ENCODE measurements at places on chromosomes 6 and 20.
A peak's percentile ranks its signal among the peaks of the same experiment; 100 is the strongest.

DNA sequence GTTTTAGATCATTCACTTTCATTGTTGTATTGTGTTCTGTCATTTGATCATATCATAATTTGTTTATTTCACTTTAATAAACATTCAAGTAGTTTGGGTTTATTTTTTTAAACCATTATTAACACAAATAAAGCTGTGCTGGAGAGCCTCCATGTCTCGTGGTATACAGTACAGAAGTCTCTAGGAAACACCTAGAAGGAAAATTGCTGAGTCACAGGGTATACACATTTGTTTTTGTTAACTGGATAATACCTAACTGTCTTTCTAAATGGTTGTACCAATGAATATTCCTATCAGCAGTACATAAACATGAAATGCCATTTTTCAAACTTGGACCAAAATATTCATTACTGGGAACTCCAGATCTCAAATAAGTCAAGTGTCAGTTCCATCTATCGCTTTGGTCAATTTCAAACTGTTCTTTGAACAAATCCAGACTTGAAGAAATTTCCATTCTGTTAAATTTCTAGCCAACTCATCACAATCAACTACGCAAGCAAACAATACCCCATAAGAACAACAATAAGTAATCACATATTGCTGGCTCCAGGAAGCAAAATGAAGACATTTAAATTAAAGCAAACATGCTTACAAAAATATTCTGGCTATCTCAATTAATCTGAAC is 138.1 kb downstream of the ATXN1 start:
- DNase-seq: no peak

GRCh38 chr6:127366282-127367022 is 23.0 kb upstream of the ECHDC1 start:
- no peak for DNase-seq

- peak; percentile 65 for DNase-seq
Observed at GRCh38 chr20:32155017-32155981, 45.8 kb downstream of the TM9SF4 start.

GRCh38 chr6:166201878-166202277 is 34.2 kb upstream of the TBXT start:
- no peak for DNase-seq

DNA sequence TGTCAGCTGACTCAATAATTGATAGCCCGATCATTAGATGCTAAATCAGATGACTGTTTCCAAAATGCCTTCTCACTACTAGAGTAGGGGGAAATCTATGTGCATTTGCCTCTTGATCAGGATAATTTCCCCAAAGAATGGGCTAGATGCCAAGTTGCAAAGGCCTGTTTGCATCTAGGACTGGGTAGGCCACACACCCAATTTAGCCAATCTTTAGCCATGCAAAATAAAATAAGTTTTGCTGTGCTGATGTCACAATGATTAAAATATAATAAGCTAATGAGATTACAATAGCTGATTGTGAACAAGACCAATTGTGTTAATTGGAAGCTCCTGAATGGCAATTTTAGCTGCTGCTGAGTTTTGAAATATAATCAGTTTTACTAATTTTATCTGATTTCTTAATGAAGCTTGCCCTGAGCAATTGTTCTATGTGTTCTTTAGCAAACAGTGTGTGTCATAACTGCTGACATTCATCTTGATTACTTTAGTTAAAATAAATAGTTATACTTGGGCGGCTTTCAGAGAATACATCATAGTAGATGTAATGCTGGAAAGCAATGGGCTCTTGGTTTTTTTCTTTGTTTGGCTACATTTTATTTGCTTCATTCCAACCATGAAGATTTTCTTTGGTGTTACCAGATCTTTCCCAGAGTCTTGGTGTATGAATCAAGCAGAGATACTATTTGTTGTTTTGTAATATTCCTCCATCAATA is 973.2 kb upstream of the SLC35B3 start:
- DNase-seq: no peak

DNA sequence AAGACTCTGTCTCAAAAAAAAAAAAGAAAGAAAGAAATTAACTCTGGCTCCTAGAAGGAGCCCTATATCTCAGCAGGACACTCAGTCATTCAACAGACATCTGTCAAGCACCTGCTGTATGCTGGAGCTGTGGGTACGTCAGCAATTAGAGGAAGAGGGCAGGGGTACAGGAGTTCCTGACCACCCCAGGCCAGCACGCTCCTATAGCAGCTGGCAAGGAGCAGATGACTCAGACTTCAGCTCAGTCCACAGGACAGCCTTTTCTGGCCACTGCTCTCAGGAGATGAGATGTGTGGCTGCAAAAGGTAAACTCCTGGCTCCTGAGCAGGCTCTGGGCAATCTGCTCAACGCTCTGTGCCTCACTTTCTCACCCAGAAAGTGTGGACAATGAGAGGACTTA is 1.7 kb upstream of the RTEL1 start:
- no peak for DNase-seq

DNA sequence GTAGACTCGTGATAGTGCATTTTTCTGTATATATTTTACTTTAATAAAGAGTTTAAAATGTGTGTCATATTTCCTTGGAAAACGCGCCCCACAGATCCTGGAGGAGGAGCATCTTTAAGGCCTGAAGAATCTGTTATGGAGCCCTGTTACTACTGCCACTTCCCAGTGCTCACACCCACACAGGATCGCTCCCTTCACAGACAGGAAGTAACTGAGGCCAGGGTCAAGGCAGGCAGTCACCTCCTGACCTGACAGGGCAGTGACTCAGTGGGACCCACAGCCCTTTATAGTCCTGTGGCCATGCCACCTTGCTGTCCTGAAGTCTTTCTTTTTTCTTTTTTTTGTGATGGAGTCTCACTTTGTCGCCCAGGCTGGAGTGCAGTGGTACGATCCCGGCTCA is 9.0 kb downstream of the RRBP1 start:
- no peak for DNase-seq

GRCh38 chr20:22159276-22159675 is 425.1 kb downstream of the FOXA2 start:
- DNase-seq: no peak

DNA sequence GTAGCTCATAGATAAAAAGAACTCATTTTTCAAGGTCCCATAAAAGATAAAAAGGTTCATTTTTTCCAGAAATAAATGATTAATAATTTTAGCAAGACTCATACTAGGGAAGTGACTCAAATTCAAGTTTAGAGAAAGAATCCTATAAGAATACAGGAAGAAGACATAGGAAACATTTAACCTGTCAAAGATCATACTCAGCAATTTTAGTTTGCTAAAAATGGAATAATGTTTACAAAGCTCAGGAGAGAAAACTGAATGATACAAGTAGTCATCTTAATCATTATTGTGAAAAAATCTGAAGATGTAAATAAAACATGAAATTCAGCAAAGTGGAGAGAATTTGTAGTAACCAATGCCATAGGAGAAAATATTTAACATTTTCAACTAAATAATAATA is 926.6 kb downstream of the TBC1D32 start:
- DNase-seq: no peak

DNA sequence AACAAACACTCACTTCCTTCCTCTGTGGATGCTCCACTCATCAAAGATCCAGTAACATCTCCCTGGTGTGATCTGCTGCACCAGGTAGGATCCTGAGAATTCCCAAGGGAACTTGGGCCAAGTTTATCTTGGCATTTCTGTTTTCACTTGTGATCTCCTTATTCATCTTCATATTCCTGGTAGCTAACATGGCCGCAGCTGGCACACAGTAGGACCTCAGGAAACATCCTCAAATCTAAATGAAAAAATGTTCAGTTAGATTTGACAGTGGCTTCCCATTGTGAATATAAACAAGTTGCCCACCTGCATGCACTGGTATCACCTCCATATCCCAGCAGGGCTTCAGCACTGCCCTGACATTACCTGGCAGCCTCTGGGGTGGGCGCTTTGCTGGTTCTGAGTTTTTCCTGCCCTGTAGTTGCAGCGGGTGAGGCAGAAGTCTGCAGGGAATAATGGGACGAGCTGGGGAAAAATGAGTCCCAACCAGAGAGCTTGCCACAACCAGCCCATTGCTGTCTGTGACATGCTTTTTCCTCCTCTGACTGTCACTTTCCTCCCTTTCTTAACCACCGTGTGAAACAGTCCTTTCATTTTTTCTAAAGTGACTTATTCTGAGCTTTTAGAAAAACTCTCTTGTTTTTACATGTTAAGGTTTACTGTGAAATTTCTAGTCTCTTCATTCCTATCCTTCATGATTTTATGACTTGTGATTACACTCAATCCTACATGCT is 9.4 kb upstream of the DSTN start:
- DNase-seq: no peak

- no peak for DNase-seq
Observed at GRCh38 chr20:45948742-45949541, 14.5 kb downstream of the PCIF1 start.

DNA sequence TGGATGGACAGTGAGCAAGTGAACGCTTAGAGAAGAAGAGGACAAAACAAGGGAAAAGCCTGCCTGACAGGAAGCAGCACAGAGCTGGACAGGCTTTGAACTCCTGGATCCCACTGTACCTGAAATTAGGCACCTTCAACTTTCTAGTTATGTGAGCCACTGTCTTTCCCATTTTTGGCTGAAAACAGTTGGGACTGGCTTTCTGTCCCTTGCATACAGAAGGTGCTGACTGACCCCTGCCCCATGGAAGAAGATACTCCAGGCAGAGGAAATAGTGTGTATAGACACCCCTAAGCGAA is 122.8 kb downstream of the CEBPB start:
- no peak for DNase-seq

DNA sequence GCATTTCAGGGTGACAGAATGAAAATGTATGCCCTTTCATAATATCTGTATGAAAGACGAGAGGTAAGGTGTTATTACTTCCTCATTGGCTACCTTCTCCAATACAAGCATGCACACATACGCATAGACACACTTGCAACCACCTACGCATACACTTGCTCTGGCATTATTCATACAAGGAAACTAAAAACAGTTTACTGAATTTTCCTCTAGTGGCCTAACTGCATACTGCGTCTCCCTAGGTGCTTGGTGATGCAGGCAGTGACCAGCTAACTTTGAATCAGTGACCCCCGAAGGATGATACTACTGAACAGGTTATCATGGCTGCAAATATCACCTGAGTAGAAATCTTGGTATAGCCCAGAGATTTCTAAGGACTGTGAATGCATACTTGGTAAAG is 593.1 kb downstream of the PKHD1 start:
- no peak for DNase-seq

DNA sequence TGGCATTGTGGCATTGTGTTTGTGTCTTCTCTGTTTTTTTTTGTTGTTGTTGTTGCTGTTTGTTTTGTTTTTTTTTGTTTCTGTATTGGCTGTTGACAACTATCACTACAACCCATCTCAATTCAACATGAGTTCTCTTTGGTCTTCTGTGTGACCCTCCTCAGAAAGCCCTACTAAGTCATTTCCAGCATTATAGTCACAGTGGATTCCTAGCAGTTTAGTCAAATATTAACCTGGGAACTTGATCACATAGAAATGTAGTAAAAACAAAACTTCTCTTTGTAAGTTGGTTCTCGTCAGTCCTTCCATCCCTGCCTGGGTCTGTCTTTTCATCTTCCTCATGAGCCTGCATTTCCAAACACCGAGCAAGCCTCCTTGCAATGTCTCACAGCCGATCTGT is 16.8 kb downstream of the SLC17A2 start:
- no peak for DNase-seq

- DNase-seq: no peak
Observed at GRCh38 chr6:170176898-170177771, 113.7 kb downstream of the DLL1 start.

DNA sequence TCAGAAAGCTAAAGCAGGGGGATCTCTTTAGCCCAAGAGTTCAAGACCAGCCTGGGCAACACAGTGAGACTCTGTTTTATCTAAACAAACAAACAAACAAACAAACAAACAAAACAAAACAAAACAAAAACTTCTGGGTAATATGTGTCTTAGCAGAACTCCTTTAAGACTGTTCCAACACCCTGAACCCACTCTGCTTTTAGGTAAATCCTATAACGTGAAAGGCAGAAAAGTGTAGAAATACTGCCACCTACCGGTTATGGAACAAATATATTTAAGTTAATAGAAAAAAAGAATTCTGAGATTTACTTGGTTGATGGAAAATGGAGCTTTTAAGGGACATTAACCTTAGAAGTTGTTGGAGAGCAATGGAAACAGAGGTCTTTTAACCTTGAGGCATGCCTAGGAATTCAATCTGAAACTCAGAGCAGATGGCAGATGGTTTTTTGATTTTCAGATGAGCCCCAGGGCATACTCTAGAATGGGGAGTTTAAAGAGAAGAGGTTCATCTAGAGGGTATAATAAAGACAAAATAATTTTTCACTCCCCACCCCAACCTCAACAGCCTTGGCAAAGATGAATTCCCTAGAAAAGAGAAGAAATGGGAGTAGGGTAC is 38.5 kb downstream of the SOD2 start:
- DNase-seq: peak; percentile 23

GRCh38 chr6:55511122-55511800 is 67.7 kb downstream of the HMGCLL1 start:
- no peak for DNase-seq

- DNase-seq: no peak
Observed at GRCh38 chr6:138572167-138572875, 73.0 kb upstream of the NHSL1 start.

DNA sequence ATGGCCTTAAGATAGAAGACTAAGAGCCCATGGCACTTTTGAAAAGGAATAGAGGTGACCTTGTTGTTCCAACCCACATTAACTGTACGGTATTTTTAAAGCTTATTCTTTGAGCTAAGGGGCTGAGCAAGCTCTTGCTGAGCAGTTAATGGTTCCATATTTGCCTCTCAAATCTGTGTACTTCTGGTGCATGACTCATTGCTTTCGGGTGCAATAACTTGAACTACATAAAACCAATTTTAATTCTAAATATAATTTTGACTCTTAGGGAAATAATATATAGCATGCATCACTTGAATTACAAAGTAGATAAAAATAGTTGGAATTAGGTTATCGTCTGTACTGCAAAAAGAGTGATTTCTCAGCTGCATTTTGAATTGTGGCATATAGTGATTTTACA is 348.1 kb upstream of the CITED2 start:
- no peak for DNase-seq

DNA sequence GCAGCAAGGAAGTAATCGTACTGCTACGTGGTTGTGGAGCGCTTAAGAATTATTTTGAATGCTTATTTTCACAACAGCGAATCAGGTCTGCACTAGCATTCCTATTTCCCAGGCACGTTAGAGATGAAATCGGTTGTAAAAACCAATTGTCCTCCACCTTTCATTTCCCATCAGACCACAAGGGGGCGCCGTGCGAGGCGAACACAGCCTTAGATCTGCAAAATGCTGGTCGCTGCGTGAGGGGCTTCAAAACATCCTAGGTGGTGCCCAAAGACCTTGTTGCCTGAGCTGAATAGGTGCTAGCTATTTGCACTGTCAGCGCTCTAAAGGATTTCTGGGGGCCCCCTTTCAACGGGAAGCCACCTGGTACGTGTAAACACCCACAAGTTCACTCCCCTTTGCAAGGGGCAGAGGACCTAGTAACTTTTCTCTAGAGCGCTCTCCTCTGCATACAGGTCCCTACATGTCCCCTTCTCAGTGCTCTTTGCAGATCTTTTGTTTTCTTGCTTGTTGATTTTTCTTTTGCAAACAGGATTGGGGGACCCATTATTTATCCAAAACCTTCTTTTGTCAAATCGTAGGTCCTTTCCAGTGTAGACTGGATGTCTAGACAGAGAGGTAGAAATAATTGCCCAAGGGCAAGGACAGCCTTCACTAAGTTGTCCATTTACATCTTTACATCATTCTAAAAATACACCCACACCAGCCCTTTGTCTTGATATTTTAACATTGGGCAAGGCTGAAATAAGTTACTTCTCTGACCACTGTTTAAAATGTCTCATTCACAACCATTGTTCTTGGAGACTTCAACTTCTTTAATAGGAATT is 59.8 kb downstream of the NEDD9 start:
- DNase-seq: peak; percentile 42

Data from globus pallidus (tissue), 1 donor.